Activated naive CD8-positive, alpha-beta T cell treated with anti-CD3 and anti-CD28 coated beads for 36 hours (primary cell): ENCODE measurements at places on chromosomes 4 and X. TPM values are rescaled to one million over a fixed set of nuclear protein-coding genes. Genes with fewer than 3 reads are reported as not detected.

- DNase-seq: no peak
Observed at GRCh38 chr4:173517781-173518424, 12.1 kb downstream of the HAND2 start.

DNA sequence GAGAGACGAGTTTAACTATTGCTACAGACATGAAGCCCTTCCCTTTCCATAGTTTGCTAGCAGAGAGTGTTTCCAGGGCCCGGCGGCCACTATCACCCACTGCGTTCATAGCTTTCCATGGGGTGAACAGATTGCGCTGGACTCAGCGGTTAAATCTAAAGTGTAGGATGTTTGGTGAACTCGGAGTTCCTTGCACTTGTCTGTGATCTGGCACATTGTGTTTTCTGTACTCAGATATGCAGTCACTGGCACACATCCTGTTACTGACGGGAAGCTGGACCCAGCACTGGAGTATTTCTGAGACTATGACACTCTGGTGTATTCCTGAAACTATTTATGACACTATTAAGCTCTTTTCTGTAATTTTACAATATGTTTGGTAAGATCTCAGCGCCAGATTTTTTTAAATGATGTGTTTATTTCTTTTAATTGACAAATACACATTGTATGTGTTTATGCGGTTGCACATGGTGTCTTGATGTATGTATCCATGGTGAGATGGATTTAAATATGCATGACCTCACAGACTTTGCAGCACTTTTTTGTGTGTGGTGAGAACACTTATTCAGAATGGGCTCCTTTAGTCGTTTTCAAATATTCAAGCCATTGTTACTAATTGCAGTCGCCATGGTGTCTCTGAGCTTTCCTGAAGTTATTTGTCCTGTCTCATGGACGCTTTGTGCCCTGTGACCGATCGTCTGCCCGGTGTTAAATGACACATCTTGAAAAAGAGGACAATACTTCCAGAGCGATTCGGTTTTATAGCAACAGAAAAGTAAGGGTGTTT lies 14.1 kb downstream of the CD99 start:
- DNase-seq: no peak

DNA sequence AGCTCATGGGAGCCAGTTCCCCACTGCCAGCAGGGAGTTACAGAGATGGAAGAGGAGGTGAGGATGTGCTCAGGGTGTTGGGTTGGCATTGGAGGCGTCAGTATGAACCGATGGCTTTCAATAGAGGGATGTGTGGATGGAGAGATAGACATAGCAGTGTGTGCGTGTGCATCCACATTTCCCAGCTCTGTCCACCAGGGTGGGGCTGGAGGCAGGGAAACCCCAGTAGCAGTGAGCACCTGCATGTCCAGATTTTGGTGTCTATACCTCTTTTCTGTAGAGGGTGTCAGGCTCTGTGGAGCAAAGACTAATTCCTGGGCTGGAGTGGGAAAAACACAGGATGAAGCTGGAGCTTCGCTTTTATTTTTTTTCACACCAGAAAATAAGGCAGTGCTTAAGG lies 37.2 kb upstream of the HGFAC start:
- no peak for DNase-seq

SPANXC gene
- total RNA-seq: not detected
